ENCODE measurements at places on chromosomes 13 and 19. TPM values are rescaled to one million over a fixed set of nuclear protein-coding genes. Genes with fewer than 3 reads are reported as not detected.

DNA sequence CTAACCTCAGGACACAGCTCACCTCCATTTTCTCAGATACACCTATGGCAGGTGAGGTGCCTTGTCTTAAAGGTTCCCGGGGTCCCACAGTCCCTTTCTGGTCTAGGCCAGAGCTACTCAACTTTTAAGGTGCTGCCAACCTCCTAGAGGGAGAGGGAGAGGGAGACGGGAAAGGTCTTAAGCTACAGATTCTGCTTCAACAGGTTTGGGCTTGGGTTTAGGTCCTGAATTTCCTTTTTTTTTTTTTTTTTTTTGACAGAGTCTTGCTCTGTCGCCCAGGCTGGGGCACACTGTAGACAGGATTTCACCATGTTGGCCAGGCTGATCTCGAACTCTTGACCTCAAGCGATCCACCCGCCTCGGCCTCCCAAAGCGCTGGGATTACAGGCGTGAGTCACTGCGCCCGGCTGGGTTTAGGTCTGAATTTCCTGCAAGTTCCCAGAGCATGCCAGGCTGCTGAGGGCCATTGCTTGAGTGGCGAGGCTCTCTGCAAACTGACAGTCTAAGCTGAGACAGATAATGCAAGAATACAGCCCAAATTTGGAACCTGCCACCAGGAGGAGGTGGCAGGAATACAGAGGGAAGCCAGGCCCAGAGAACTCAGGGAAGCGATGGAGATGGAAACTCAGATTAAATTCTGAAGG lies 7.8 kb upstream of the SYCN start:
- no peaks in the 10 kb centered on the region for H3K27me3 ChIP-seq
- H3K4me3 ChIP-seq = no peak overlapping the region
- H3K27ac ChIP-seq = no peak overlapping the region
- DNase-seq = no peak

DNA sequence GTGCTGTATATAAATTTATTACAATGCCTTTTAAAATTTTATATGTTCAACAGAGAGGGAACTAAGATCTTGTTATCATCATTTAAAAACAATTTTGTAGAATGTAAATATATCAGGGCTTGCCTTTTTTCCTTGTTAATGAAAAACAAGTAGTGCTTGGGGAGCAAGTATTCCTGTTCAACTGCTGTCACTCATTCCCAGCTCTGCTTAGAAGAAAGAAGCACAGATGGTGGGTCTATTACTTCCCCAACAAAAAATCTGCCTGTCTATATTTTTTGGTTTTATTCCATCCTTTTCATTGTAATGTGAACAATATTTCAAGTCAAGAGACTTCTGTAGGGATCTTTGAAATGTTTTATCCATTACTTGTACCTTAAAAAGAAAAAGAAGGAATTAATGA lies 503.9 kb downstream of the GPC5 start:
- DNase-seq = no peak
- no peaks in the 10 kb centered on the region for H3K36me3 ChIP-seq
- H3K27ac ChIP-seq = no peak overlapping the region
- no peak overlapping the region for H3K4me3 ChIP-seq

- H3K27me3 ChIP-seq = no peaks in the 10 kb centered on the region
- no peaks in the 10 kb centered on the region for H3K4me1 ChIP-seq
- no peak overlapping the region for H3K27ac ChIP-seq
- DNase-seq = no peak
These were observed 600.8 kb downstream of the DIAPH3 start for GRCh38 chr13:59562924-59563323.

- H3K27me3 ChIP-seq = no peaks in the 10 kb centered on the region
- H3K36me3 ChIP-seq = peaks cover 11% of the 10 kb centered on the region
- H3K4me1 ChIP-seq = peaks cover 7% of the 10 kb centered on the region
- DNase-seq = peak; percentile 46
- H3K4me3 ChIP-seq = no peak overlapping the region
- H3K27ac ChIP-seq = no peak overlapping the region
These were observed 56.1 kb downstream of the MLLT1 start for GRCh38 chr19:6223461-6224307.

- no peak for DNase-seq
- H3K4me1 ChIP-seq = no peaks in the 10 kb centered on the region
- no peaks in the 10 kb centered on the region for H3K27me3 ChIP-seq
These were observed 748 bp downstream of the RAB4B start for GRCh38 chr19:40778706-40779284.

The VSIG10L gene
- 1.3 TPM for total RNA-seq

The TMEM161A gene
- 20.2 TPM for total RNA-seq

The ZNF443 gene
- 3.1 TPM for total RNA-seq

The ESD gene
- 71.3 TPM for total RNA-seq

The KIR2DL1 gene
- total RNA-seq = 0.18 TPM
